ENCODE measurements at places on chromosomes 13 and 19.

DNA sequence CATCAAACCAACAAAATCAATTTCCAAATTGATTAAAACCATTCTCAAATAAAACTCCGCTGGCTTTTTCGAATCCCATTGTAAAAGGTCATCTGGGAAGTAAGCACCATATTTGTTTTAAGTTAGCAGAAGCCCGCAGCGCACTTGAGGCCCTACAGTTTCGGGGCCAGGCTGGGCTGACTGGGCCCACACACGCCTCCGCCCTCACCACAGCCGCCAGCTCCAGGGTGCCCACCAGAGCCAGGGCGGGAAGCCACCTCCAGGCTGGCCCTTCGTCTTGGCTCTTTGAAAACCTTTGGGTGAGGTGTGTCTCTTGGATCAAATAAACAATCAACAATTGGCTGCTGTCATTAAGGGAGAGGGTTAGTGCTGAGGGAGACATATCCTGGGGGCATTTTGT is 133.3 kb downstream of the SOX1 start:
- no peak for DNase-seq

GRCh38 chr19:51710163-51710562 is 13.6 kb downstream of the HAS1 start:
- DNase-seq, result no peak

- DNase-seq, result no peak
Observed at GRCh38 chr19:49340069-49340864, 5.1 kb downstream of the CD37 start.

DNA sequence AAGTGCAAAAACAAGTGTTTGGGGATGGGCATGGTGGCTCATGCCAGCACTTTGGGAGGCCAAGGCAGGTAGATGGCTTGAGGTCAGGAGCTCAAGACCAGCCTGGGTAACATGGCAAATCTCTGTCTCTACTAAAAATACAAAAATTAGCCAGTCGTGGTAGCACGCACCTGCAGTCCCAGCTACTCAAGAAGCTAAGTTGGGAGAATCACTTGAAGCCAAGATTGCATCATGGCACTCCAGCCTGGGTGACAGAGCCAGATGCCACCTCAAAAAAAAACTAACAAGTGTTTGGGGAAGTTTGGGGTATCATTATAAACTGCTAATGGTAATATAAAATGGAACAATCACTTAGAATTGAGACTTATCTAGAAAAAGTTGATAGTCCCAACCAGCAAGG is 24.6 kb downstream of the XPO4 start:
- no peak for DNase-seq

- DNase-seq, result no peak
Observed at GRCh38 chr19:50285833-50286232, 43.3 kb downstream of the KCNC3 start.

DNA sequence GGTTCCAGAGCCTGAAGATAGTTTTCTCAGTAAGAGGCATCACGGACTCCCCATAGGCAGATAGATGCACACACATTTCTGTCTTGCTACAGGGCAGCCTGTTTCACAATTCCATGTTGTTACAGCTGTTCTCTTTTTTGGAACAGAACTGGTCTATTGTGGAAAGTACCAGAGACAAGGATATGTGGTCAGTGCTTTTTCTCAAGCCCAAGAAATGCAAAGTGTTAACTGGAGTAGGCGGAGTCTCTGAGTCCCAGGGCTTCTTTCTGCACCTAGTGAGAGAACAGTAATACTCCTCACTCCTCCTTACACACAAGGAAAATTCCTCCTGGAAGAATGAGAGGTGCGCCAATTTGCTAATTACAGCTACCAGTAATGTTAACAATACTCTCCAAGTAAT is 141.6 kb upstream of the ARGLU1 start:
- DNase-seq, result no peak

GRCh38 chr13:77523834-77524728 is 11.4 kb upstream of the SCEL start:
- no peak for DNase-seq

DNA sequence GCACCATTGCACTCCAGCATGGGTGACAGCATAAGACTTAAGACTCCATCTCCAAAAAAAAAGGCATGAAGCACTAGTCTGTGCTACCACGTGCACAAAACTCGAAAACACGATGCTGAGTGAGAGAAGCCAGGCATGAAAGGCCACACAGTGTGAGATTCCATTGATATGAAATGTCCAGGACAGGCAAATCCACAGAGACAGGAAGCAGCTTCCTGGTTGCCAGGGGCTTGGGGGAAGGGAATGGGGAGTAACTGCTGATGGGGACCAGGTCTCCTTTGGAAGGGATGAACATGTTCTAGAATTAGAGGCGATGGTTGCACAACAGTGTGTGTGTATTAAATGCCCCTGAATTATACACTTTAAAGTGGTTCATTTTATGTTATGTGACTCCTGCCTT is 15.9 kb upstream of the JUND start:
- DNase-seq, result no peak

All from stimulated activated CD4-positive, alpha-beta T cell treated with anti-CD3 and anti-CD28 coated beads, Interleukin-12 subunit alpha, Interleukin-12 subunit beta, amount 100 ng/mL, for 24 hours (primary cell).